ENCODE measurements at places on chromosomes 4 and X.

DNA sequence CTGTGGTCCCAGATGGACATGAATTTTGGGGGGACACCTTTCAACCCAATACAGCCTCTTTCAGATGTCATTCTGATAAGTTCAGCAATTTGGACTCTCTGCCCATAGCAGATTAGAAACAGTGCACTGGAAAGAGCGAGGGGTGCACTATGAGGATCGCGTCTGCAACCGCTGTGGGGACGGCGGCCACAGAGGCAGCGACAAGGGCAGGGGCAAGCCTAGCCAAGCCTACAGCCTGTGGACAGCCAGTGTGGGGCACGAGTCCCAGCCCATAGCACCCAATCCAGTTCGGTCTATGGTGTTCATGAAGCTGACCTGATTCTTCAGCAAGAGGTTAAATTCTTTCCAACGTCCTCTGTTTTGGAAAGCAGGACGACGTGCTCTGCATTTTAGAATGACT lies 9.7 kb upstream of the NSG1 start:
- no peak for DNase-seq

GRCh38 chr4:173485164-173485563 lies 44.9 kb downstream of the HAND2 start:
- no peak for DNase-seq

- DNase-seq, result no peak
Observed at GRCh38 chrX:133868250-133868649, 117.1 kb downstream of the GPC3 start.

GRCh38 chr4:6688879-6689505 lies 4.7 kb upstream of the S100P start:
- DNase-seq, result peak; percentile 93

- DNase-seq, result no peak
Observed at GRCh38 chrX:1025413-1025812, 187.0 kb downstream of the CRLF2 start.

DNA sequence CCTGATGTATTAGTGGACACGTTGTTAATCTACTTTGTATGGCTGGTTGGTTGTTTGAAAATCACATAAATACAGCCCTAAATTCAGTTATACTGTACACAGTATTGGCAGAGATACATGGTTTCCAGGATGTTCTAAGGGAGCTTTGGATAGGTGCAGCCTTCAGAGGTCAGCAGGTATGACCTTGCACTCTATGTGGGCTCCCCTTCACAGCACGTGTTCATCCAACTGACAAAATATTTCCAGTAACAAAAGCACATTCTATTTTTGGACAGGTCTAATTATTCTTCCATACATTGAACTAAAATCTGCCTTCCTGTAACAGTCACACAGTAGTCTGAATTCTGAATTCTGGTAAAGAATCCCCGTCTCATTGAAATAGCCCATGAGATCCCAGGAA lies 92.8 kb upstream of the RAPGEF2 start:
- DNase-seq, result no peak

GRCh38 chr4:177975315-177975987 lies 533.2 kb upstream of the AGA start:
- no peak for DNase-seq

- DNase-seq, result no peak
Observed at GRCh38 chr4:71303850-71304249, 35.0 kb upstream of the SLC4A4 start.

- DNase-seq, result no peak
Observed at GRCh38 chrX:132968296-132968949, 10.0 kb upstream of the HS6ST2 start.

GRCh38 chr4:185587030-185587426 lies 51.7 kb upstream of the PDLIM3 start:
- no peak for DNase-seq

DNA sequence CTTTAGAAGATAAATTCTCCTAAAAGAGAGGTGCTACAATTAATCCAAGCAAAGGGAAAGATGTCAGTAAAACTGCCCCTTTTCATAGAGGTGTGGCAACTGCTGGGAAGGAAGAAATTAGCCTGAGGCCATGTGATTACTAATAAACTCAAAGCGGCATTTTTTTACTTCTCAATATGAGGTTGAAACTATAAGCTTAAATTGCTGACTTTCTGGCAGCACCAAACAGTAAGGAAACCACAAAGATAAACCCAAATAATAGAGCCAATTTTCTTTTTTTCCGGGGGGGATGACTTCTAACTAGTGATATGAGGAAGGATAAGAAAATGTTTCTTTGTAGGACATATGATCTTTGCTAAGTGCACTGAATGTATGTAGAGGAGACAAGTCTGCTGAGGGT lies 30.9 kb downstream of the AR start:
- no peak for DNase-seq

DNA sequence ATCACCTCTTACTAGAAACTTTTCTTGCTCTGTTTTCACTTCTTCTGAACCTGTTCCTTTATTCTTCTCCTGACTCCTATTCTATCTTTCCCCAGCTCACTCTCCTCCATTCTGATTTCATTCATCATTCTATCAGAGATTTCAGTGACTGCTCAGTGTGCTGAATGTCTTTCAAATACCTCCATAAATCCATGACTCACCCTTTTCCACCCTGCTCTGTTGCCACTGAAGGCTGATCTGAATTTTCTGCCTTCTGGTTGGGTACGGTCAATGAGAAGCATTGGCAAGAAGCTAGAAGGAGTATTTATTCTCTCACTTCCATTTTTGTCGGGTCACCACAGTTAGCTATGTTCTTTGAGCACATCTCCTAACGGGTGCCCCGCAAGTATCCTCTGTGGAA lies 265.9 kb downstream of the CBLL2 start:
- DNase-seq, result no peak

DNA sequence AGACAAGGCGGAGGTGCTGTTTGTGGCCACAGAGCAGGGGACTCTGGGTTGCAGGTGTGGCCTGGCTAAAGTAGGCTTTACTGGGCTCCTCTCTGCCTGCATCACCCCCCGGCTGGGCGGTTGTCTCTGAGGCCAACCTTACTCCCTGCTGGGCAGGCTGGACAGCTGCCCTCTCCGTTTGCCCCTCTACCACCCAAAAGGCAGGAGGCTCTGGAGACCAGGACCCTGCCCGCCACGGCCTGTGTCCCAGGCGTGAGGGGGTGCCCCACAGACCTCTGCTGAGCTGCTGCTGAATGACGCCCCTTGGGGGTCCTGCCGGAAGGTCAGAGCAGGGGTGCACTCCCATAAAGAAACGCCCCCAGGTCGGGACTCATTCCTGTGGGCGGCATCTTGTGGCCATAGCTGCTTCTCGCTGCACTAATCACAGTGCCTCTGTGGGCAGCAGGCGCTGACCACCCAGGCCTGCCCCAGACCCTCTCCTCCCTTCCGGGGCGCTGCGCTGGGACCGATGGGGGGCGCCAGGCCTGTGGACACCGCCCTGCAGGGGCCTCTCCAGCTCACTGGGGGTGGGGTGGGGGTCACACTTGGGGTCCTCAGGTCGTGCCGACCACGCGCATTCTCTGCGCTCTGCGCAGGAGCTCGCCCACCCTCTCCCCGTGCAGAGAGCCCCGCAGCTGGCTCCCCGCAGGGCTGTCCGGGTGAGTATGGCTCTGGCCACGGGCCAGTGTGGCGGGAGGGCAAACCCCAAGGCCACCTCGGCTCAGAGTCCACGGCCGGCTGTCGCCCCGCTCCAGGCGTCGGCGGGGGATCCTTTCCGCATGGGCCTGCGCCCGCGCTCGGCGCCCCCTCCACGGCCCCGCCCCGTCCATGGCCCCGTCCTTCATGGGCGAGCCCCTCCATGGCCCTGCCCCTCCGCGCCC lies 920 bp downstream of the HTT-AS start:
- peak; percentile 82 for DNase-seq

DNA sequence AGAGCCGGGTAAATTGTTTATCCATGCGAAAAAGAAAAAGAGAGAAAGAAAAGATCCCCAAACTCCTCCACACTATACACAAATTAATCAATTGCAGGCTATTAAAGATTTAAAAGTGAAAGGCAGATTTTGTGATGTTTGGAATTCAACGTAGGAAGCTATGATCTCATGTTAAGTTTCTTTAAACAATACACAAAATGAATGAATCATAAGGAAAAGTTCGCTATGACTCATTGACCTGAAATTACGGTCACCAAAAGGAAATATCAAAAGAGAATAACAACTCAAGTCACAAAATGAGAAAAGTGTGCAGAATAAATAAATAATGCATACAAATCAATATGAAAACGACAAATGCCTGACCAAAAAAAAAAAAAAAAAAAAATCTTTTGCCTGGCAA lies 28.6 kb downstream of the CLNK start:
- peak; percentile 6 for DNase-seq

GRCh38 chrX:131225078-131225477 lies 64.0 kb downstream of the IGSF1 start:
- no peak for DNase-seq

DNA sequence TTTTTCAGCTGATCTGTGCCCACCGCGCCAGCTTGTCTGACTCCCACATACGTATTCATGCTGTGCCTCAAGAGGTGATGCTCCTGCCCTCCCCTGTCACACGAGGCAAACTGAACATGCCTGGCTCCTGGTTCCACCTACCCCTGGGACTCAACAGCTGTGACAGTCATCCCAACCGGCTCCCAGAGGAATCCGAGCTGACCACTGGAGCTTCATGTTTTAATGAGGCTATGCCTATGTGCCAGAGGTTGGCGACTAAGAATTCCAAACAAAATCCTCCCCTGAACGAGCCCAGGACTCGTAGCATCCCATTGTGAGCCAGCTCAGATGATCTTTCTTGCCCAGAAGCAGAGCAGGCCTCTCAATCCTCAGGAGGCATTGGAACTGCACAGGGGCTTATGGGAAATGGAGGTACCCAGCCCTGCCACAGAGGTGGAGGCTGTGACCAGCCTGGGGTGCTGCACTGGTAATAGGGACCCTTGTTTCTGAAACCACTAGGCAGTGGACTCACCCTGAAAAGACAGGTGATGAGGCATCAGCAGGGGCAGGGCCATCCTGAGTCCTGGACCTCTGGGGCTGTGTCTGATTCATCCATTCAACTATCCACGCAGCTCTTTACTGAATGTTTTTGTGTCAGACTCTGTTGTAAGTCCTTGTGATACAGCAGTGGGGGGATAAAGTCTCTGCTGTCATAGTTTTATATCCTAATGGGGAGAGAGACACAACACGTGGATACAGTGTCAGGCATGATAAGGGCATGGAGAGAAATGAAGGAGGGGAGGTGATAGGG lies 325.0 kb downstream of the EVC2 start:
- no peak for DNase-seq

DNA sequence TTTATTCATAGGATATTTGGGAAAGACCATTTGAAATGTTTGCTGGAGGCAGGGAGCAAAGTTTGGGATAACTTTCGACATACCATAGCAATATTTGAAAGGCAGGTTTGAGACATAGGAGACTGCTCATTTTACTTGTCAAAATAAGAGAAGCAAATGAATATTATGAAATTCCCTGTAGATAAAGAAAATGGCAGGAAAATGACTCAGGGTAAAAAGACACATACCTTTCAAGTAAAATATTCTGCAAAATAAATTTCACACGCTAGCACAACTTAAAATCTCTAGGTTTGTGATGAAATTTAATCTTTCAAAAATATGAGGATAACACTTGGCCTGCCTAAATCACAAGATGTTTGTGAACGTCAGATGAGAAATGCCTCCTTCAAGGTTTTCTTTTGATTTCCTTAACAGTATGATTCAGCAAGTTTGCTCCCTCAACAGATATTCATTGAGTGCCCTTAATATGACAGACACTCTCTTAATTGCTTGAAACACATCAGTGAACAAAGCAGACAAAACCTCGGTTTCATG lies 6.6 kb downstream of the TMEM156 start:
- DNase-seq, result no peak

GRCh38 chr4:173411106-173411693 lies 12.3 kb upstream of the SCRG1 start:
- no peak for DNase-seq

- DNase-seq, result no peak
Observed at GRCh38 chr4:174135936-174136406, 147.5 kb downstream of the FBXO8 start.
